ENCODE measurements at places on chromosomes 3 and 15. TPM values are rescaled to one million over a fixed set of nuclear protein-coding genes. Genes with fewer than 3 reads are reported as not detected.

SCN5A gene
- not detected for total RNA-seq

SLC12A1 gene
- not detected for total RNA-seq

ECE2 gene
- total RNA-seq = not detected

ZBED2 gene
- not detected for total RNA-seq

RTP1 gene
- total RNA-seq = not detected

DNAH12 gene
- 0.38 TPM for total RNA-seq

HCN4 gene
- total RNA-seq = not detected

LHFPL4 gene
- total RNA-seq = not detected

GHRL gene
- total RNA-seq = not detected

AHSG gene
- total RNA-seq = not detected

SATB1 gene
- total RNA-seq = 47.9 TPM

CDC25A gene
- total RNA-seq = 0.68 TPM

RAB8B gene
- total RNA-seq = 93.8 TPM

GNB4 gene
- 35.2 TPM for total RNA-seq

PLA2G4E gene
- not detected for total RNA-seq

GOLGA8Q gene
- 5.1 TPM for total RNA-seq

SORD gene
- 1.9 TPM for total RNA-seq

LDHAL6B gene
- total RNA-seq = not detected

CRTAP gene
- 234 TPM for total RNA-seq

SLC15A2 gene
- total RNA-seq = 1.3 TPM

RTP3 gene
- total RNA-seq = not detected

PLIN1 gene
- 2,042 TPM for total RNA-seq

NEDD4 gene
- 18.1 TPM for total RNA-seq

TRIM42 gene
- total RNA-seq = not detected

ARGFX gene
- not detected for total RNA-seq

SLC2A2 gene
- not detected for total RNA-seq

ATG3 gene
- total RNA-seq = 77.4 TPM

C3orf49 gene
- total RNA-seq = not detected

IQCF5 gene
- total RNA-seq = not detected

C15orf62 gene
- 0.66 TPM for total RNA-seq

CHST13 gene
- 2.5 TPM for total RNA-seq

CPNE4 gene
- not detected for total RNA-seq

SH2D7 gene
- total RNA-seq = not detected

INSYN1 gene
- total RNA-seq = 4.2 TPM

SLCO3A1 gene
- total RNA-seq = 12.8 TPM

STRIT1 gene
- total RNA-seq = not detected

NR2E3 gene
- total RNA-seq = not detected

CYP19A1 gene
- 0.75 TPM for total RNA-seq

RAB6B gene
- 5.5 TPM for total RNA-seq

TUBGCP5 gene
- total RNA-seq = 24.5 TPM

GOLGA8J gene
- total RNA-seq = 3.8 TPM

CACNA1D gene
- total RNA-seq = 0.88 TPM

FBLN2 gene
- total RNA-seq = 456 TPM

RBPMS2 gene
- total RNA-seq = 6.4 TPM

EPHA3 gene
- 5.6 TPM for total RNA-seq

MAPK6 gene
- total RNA-seq = 20.0 TPM

GABRR3 gene
- not detected for total RNA-seq

AGBL1 gene
- total RNA-seq = not detected

NTRK3 gene
- total RNA-seq = 22.2 TPM

HRG gene
- total RNA-seq = not detected

CAMK2N2 gene
- not detected for total RNA-seq

FBXL2 gene
- 5.1 TPM for total RNA-seq

UBE2Q2 gene
- 67.7 TPM for total RNA-seq

Data from subcutaneous adipose tissue (tissue), 4 donors.